ENCODE measurements at places on chromosomes 1 and 21.

DNA sequence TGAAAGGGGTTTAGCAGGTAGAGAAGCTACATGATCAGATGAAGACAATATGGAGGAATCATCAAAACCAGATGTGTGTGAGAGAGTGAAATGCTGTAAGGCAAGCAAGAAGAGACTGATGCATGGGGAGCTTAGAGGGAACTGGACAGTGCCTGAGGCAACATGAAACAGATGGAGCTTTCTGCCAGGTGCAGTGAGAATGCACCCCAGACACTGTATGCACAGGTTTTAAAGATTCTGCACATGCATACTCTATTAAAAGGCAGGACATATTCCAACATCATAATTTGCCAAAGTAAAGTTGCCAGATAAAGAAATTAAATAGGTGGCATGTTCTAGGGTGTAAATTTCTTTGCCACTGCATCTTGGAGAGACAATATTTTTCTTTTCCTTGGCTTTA lies 200.1 kb downstream of the AMY1C start:
- DNase-seq, result no peak

DNA sequence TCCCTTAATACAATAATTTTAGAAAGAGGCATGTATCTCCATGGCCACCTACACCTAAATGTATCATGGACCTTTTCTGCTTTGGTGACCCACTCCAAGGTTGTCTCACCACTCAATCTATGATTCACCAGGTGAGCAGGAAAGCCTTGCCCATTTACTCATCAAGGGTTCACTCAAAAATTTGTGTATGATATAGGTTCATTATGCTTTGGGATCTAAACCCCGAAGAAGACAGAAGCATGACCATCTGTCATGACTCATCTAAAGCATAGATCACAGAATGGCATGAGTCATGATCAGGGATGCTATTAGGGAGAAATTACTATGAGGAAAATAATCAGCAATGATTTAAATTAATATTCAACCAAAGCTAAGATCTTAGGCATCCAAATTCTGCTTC lies 38.5 kb downstream of the PYHIN1 start:
- DNase-seq, result peak; percentile 39

- DNase-seq, result no peak
These were observed 58.5 kb upstream of the FGGY start for GRCh38 chr1:59238333-59238934.

- no peak for DNase-seq
These were observed 136.6 kb upstream of the ZNF648 start for GRCh38 chr1:182198006-182198605.

- no peak for DNase-seq
These were observed 8.8 kb downstream of the BARHL2 start for GRCh38 chr1:90708236-90708786.

DNA sequence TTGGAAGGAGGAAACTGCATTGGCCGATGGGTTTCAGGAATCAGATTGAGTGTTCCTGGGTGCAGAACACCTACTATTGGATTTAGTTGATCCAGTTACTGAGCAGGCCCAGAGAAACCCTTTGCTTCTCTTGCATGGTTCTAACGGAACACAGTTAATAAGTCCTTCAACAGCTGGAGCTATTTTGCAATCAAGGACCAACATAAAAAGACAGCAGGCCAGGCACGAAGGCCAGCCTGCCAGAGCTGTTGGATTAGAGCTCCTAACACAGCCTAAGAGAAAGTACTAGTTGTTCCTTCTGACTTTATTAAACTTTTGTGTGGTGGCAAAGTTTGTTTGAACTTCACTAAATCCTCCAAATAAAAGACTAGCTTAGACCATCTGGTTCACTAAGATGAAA lies 148.0 kb upstream of the LMO4 start:
- DNase-seq, result no peak

DNA sequence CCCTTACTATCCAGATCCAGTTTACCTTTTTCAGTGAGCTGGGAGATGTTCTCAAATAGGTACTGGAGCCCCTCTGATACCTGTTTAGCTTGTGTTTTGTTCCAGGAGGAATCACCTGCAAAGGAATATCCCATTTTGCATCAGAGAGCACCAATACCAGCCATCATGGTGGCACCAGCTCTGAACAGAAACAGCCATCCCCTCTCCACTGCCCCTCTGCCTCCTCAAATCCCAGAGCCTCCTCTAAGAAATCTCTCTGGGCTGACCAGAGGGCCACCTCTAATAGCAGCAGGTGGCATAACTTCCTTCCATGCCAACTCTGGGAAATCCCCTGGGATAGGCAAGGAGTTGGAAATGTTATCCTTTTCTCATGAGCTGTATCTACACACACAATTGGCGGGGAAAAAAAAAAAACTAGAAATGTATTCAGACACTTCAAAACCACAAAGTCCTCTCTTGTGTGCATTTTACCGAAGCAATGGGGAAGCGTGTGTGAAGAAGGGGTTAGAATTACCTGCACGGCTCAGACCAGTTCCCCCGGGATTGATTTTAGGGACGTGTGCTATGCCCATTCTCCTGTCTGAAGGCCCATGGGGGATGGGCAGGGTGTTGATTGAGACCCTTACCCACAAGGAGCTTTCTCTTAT lies 2.4 kb downstream of the PGLYRP4 start:
- DNase-seq, result no peak

DNA sequence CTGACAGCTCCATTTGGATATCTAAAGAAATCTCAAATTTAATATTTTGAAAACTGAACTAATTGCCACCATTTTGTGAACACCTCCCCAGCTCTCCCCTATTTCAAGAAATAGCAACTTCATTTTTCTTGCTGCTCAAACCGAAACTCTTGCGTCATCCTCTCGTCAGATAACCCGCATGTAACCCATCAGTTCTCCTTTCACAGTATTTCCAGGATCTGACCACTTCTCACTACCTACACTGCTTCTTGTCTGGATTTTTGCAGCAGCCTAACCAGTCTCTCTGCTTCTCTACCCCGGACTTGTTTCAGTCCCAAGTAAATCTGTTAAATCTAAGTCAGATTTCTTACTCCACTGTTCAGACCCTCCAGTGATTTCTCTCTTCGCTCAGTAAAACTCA lies 75.6 kb downstream of the MTR start:
- peak; percentile 64 for DNase-seq

GRCh38 chr1:17485281-17485680 lies 45.8 kb upstream of the RCC2 start:
- no peak for DNase-seq

DNA sequence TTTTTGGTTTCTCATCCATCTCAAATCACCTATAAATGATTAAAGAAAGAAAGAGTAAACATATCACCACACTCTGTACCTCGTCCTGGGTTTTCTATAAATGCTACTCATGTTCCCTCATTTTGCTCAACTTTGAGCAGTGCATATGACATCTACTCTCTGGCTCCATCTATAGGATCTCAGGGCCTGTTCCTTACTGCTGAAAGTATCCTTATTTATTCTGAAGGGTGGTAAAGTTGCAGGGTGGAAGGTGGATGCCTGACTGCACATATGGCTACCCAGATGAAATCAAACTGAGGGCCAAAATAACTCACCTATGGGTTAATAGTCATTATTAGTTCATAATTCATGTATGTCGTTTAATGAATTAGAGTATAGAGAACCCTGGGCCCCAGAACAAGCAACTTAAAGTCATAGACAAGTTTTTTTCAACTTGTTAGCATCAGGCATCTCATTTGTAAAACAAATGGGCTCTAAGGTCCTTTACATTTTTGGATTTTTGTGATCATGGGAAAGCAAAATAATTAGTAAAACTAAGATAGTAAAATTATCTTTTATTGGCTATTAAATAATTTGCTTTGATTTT lies 46.5 kb downstream of the NCF2 start:
- peak; percentile 45 for DNase-seq

Data from activated CD4-positive, alpha-beta T cell treated with anti-CD3 and anti-CD28 coated beads, Interleukin-10, Interleukin-2, amounts not matched to agents 100 ng/mL and 50 ng/mL, durations not matched to agents 16 hours and 8 hours (primary cell).